ENCODE measurements at places on chromosomes 7 and 10.
A peak's percentile ranks its signal among the peaks of the same experiment; 100 is the strongest.

DNA sequence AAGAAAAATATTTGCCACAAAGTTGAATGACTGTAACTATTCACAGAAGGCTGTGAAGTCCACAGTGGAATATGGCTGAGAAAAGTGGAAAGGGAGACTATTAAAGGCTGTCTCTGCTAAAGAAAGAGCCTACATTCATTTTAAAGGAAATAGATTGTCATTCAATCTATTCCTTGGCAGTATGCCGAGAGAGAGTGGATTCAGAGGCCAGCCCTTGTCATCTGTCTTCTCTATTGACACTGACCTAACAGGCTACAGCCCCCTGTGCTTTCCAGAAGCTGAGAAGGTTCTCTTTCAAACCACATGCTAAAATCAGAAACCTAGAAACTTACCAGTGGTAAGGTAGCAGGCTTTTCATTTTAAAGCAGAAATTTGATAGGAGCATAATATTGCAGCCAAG, 12.1 kb downstream of the ODAD2 start:
- no peak for DNase-seq

- peak; percentile 22 for DNase-seq
These were observed 189.2 kb downstream of the C7orf25 start for GRCh38 chr7:42722716-42723115.

GRCh38 chr7:102275123-102275703, 11.5 kb upstream of the SH2B2 start:
- DNase-seq: no peak

GRCh38 chr7:112365551-112365950, 84.7 kb upstream of the IFRD1 start:
- no peak for DNase-seq

- no peak for DNase-seq
These were observed 144.7 kb downstream of the PLCE1 start for GRCh38 chr10:94138391-94138790.

- no peak for DNase-seq
These were observed 167.0 kb downstream of the SGMS1 start for GRCh38 chr10:50456719-50457118.

- peak; percentile 56 for DNase-seq
These were observed 331.4 kb downstream of the ELMO1 start for GRCh38 chr7:37117292-37117691.

GRCh38 chr10:124362568-124362967, 56.2 kb downstream of the OAT start:
- DNase-seq: no peak

- DNase-seq: peak; percentile 39
These were observed 42.8 kb downstream of the WIPI2 start for GRCh38 chr7:5232874-5233273.

GRCh38 chr7:81488210-81488609, 281.6 kb downstream of the HGF start:
- no peak for DNase-seq

GRCh38 chr7:147803606-147804005, 787.0 kb upstream of the C7orf33 start:
- peak; percentile 74 for DNase-seq

GRCh38 chr7:63067897-63068585, 930.6 kb upstream of the ZNF722 start:
- no peak for DNase-seq

DNA sequence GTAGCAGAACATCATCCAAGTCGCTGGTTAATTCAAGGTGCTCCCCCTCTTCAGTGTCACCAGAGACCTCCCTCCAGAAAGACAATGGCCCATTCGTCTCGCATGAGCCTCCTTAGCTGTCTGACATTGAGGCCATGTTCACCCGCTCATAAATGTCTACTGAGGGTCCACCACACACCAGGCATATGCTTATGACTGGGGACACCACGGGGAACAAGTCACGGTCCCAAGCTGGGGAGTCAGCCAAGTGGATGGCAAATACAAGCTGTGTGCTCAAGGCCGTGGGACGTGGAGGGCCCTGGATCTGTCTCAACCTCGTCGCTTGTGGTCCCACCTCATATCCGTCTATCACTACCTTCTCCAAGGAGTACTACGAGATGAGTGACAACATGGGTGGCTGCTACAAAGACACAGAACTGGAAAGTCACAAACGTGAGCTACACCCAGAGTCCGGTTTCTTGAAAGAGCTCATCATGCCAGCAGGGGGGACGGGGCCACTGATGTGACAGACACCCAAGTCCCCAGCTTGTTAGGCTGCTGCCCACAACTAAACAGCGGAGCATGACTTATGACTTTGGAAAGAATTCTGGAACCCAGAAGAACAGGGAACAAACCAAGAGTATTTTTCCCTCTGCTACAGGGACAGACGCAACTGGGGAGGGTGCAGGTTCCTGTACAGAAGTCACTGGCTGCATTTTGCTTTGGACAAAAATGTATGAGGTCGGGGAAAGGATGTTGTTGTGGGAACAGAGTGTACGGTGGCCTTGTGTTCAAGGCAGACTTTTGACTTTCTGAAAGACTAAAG, 189.6 kb downstream of the COBL start:
- no peak for DNase-seq

DNA sequence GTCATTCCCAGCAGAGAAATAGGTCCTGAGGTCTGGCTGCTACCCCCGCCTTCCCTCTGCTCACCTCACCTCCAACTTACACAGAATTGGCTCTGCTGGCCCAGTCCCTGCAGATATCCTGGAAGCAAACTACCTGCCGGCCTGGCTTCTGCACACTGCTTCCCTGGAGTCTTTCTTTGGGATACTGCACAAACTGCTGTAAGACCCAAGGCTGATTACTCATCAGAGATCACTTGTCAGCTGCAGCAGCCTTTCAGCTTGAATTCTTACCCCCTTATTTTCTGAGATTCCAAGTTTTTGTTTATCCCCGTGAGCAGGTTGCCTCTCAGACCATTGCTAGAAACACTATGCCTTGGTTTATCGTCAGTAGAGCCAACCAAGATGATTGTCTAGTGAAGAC, 426.4 kb downstream of the PHTF2 start:
- no peak for DNase-seq

DNA sequence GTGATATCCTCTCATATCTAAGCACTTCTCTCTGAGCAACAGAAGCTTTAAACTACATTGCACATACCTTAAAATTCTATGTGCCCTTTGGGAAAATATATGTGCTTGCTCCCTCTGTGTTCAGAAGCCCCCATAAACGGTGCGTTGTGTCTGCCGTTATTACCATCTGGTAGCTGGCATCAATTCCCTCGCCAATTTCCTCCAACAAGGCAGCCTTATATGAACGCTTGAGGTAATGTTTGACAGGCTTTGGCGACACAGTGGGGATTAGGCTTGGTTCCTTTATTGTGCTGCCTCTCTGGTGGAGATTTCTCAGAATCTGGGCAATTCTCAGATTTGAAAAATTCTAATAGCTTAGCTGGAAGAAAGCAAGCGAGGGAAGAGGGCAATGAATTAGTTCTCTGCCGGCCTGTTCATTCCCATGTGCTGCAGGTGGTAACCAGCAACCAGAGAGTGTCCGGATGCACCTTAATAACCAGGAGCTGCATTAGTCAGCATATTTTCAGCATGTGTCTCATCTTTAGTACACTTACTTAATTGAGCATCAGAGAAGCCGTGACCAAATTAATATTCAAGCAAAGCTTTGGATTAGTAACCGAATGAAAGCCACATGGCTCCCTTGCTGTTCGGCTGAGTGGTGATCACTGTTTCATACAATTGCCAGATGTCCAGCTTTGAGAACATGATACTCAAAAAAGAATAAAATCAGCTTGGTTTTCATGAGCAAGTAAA, 7.3 kb upstream of the PPP1R17 start:
- DNase-seq: no peak

- peak; percentile 16 for DNase-seq
These were observed 687 bp downstream of the HELLS start for GRCh38 chr10:94546049-94546900.

GRCh38 chr7:41487229-41487940, 215.5 kb downstream of the INHBA start:
- no peak for DNase-seq

- no peak for DNase-seq
These were observed 25.0 kb downstream of the CACUL1 start for GRCh38 chr10:118729641-118730258.

- no peak for DNase-seq
These were observed 385.3 kb upstream of the ADARB2 start for GRCh38 chr10:2122431-2123124.

DNA sequence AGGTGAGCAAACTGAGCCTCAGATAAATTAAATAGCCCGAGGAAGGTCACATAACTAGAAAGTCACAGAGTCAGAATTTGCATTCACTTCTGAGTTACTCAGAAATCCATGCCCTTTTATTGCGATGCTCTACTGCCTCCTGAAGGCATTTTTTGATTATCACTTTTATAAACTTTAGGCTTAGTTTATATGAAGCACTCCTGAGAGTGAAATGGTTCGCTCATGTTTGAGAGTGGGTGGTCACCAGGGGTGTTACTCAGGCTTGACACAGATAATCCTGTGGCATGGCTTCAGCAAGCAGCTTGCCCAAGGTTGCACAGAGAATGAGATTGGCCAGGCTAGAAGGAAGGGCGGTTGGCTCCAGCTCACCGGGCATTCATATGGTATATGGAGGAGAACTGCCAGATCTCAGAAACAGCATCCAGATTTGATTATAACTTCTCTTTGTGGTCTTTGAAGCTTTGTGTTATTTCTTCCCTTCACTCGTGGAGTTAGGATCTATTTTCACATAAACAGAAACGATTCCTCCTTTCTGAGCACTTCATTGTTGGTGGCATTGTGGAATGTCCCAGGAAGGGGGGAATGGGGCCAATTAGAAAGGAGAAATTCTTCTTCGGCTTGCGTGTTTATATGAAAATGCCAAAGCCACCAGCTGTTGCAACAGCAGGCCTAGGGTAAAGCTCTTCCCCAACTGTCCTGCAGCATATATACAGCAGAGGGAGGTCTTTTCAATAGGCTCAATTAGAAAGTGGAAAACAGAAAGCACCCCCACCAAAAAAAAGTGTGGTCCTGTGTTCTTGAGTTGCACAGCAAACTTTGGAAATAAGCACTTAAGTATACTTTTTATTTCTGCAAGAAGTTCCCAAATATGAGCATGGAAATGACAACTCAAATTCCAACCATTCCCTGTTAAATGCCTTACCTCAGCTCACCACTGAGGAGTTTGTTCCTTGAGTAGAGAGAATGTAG, 628.8 kb downstream of the SUGCT start:
- no peak for DNase-seq

DNA sequence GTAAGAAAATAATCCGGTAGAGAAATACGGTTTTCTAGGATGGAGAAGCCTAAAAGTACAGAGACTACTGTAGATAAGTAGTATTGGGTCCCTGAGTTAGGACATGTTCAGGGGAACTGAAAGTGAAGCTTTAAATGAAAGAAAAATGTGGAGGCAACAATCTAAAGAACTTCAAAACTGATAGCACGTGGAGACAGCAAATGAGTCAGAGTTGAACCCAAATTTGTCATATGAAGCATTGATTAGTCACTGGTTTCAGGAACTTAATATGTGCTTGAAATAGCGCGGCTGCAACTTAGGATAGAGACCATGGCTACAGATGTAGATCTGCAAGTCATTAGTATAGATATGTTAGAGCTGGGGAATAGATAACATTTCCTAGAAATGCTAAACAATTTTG, 1138.6 kb upstream of the SORCS1 start:
- no peak for DNase-seq

DNA sequence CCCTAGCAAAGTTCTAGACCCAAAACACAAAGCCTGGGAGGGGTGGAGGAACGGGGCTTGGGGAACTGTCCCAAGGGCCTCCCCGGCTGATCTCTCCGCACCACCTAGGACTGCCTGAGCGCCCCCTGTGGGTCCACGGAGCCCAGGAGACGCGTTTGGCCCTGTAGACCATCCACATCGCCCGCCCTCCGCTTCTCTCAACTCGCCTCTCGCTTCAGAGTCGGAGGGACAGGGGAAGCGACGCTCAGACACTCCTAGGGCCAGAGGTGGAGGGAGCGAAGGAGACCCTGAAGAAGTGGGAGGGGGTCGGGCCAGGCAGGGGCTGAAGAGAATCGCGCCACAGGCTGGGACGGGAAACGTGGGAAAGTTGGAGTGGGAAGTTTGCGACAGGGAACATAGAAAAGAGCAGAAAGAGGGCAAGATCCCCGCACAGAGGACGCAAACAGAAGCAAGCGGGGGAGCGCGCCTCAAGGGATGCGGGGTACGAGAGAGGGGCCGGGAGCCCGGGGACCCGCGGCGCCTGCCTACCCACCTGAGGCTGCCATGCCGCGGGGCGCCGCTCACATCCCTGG, 378 bp downstream of the PIK3AP1 start:
- peak; percentile 77 for DNase-seq

DNA sequence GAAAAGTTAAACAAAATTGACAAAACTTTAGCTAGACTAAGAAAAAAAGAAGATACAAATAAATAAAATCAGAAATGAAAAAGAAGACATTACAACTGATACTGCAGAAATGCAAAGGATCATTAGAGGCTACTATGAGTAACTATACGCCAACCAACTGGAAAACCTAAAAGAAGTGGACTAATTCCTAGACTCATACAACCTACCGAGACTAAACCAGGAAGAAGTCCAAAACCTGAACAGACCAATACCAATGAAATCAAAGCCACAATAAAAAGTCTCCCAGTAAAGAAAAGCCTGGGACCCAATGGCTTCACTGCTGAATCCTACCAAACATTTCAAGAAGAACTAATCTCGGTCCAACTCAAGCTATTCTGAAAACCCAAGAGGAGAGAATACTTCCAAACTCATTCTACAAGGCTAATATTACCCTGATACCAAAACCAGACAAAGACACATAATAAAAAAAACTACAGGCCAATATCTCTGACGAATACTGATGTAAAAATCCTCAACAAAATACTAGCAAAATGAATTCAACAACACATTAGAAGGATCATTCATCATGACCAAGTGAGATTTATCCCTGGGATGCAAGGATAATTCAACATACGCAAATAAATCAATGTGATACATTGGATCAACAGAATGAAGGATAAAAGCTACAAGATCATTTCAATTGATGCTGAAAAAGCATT, 20.3 kb downstream of the ELAPOR2 start:
- DNase-seq: no peak

DNA sequence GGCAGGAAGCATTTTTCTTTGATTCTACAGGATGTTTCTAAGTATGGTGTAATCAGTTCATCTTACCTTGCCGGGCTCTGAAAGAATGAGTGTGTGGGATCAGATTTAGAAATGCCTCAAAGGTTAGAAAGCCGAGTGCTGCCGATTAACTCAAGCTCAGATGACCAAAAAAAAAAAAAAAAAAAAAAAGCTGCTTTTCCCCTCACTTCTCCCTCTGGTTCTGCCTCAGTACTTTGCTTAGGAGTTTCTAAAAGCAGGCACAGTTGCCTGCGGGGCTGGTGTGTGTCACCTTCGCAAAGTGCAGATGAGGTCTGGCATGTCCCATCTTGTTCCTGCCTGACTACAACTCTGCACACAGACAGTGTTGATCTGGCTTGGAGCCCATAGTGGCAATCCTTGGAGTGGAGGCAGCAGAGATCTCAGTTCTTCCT, 47.0 kb downstream of the KIAA1217 start:
- DNase-seq: peak; percentile 30

DNA sequence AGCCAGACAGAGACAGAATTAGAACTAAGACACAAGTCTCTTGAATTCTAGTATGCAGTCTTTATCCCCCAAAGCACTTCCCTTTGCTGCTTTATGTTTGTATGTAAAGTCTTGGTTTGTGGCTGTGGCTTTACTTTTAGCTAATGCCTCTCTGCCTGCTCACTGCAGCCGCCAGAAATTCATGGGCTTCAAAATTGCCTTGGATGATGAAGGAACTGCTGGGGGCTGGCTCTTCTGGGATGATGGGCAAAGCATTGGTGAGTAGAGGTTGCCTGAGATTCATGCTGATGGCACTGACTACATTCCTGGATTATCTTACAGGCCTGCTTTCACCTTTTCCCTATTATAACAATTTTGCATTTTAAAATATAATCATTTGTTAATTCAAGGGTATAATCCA, 10.9 kb upstream of the MGAM2 start:
- no peak for DNase-seq
